ENCODE measurements at places on chromosomes 7 and 10.

- no peak for DNase-seq
Observed at GRCh38 chr10:8402576-8402975, 348.1 kb downstream of the GATA3 start.

- DNase-seq = no peak
Observed at GRCh38 chr10:36840788-36841187, 284.6 kb upstream of the ANKRD30A start.

- no peak for DNase-seq
Observed at GRCh38 chr10:101745074-101745696, 30.7 kb downstream of the FGF8 start.

- DNase-seq = no peak
Observed at GRCh38 chr7:47231627-47232026, 350.3 kb downstream of the TNS3 start.

DNA sequence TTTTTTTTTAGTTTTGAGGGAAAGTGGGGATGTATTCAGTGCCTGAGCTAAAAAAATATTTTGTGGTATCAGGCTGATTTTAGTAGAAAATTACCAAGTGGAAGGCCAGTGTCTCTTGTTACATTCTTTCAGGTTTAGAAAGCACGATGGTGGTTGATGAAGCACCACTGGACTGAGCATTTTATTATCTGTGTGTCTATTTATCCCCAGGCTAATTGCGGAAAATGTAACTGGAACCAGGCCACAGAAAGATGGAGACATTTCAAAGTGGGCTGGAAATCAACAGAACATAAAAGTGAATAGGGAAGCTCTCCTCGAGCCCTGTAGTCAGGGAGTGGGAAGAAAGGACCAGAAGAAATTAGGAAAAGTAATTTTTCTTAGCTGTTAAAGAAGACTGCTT is 261.0 kb downstream of the STK31 start:
- DNase-seq = no peak

DNA sequence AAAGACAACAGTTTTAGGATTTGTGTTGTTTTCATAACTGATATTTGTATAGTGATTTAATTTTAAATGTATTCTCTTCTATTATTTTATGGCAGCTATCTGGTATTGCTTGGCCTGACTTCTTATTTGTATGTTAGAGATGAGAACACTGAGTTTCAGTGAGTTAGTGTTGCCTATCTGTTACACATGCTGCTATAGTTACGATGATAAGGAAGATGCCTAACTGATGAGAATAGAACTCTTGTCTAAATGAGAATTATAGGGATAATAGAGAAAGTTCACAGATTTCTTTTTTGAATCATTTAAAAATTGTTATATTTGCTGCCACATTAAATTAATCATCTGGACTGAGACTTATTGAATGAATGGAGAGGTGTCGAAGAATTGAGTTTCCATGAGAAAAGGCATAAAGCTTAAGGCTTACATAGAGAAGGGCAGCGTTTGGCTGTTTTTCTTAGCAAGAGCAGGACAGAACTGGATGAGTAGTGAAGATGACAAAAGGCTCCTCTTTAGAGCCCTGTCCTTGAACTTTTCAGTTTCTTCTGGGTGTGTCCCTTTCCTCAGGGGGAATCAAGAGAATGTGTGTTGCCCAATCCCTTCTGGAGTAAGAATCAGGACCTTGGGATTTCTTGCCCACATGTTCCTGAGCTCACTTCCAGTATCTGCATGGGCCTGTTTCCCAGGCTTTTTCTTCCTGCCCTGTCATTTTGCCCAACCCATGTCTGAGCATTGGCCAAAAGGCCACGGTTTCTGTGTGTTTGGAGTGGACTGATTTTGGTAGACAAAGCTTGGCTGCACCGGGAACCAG is 195.6 kb upstream of the CSTF2T start:
- no peak for DNase-seq

- no peak for DNase-seq
Observed at GRCh38 chr7:51129527-51130472, 186.8 kb downstream of the COBL start.

GRCh38 chr7:2022737-2023250 is 210.0 kb downstream of the MAD1L1 start:
- no peak for DNase-seq

DNA sequence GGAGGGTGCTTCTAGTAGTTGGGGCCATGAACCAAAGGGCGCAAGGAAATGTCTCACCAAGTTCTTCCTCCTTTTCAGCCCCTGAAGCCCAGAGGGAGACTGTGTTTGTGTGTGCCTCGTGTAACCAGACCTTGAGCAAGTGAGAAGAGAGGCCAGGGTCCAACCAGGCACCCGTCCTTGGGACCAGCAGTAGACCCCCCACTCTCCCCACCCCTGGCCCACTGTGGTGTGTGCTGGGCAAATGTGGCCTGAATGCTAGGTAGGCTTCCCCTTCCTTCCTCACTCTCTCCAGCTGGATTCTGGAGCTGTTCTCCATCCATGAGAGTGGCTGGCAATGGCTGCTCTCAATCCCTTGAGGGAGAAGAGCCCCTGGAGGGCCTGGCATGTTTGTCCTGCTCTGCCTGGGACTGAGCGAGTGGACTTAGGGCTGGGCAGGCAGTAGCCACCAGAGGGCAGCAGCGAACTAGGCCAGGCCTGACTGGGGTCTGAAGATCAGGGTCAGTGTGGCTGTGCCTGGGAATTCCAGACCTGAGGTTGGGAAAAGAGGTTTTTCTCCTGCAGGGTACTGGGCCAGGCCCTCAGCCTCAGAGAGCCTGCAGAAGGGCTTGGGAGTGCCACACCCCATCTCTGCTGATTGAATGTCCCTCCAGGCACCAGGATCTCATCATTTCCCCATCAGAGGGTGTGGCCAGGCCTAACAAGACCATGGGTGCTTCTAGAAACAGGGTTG is 12.5 kb downstream of the SFRP5 start:
- peak; percentile 69 for DNase-seq

GRCh38 chr10:102644066-102644645 is at the start of gene TRIM8:
Gene TRIM8, plus strand, starts transcription at chr10:102644479. Its CDS starts 139 bp downstream, at chr10:102644618.
- peak; percentile 86 for DNase-seq

GRCh38 chr10:29328983-29329382 is 40.1 kb downstream of the LYZL1 start:
- DNase-seq = no peak

GRCh38 chr7:155953781-155954549 is 141.7 kb upstream of the SHH start:
- no peak for DNase-seq

- no peak for DNase-seq
Observed at GRCh38 chr7:70321016-70321590, 722.8 kb downstream of the AUTS2 start.

GRCh38 chr7:84384417-84384816 is 189.8 kb upstream of the SEMA3A start:
- DNase-seq = no peak

DNA sequence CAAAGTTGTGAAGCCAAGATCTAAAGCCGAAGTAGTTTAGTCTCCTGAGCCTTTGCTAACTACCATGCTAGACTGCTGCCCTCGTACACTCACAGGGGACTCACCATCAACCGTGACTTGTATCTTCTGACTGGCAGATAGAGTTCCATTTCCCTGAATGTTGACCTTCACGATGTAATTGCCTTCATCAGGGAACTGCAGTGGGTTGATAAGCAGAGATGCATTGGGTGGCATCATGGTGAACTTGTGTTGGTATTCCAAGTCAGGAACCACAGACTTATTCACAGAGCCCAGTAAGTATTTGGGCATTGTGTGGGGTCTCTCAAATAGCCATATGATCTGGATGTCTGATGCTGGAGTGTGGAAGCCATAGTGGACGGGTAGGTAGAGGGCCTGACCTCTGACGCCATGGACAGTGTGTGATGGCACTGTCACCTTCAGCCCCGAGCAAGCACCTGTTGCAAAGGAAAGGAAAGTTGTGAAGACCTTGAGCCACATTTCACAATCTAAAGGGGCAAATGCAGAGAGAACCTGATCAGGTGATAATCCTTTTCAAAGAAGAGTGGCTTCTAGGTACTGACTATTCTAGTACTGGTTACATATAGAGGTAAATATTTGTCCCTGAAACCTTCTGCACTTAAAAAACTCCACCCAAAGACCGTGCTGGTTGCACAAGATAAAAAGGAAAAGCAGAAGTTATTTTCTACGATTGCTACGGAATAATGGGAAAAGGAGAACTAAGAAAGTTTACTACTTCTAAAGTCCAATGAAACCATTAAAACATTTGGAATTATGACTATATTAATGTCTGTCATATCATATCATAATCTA is 7.1 kb downstream of the HEPACAM2 start:
- DNase-seq = no peak

DNA sequence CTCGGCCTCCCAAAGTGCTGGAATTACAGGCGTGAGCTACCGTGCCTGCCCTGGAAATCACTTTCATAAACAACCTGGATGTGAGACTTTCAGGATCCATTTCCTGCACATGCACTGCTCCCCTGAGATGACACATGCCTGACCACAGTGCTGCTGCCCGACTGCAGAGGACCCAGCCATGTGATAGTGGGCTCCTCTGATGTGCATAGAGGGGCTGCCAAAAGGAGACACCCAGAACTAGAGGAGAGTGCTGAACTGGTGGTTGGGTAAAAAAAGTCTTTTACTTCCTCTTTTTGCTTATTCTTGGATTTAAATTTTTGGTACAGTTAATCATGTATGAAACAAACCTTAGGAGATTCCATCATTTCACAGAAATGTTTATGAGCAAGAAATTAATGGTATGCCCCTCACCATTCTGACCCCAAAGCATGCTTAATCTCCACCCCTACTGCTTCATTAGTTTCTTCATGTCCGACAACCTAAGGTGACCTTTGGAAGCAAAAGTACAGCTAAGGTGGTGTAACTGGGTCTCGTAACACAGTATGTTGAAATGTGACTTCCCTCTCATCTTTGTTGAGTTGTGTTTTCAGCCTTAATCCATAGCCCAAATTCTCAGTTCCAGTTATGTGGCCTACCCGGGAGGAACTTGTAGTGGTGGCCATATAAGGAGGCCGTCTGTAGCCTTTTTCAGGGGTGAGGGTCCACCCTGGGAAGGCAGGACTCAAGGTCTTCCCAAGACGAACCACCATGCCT is 111.1 kb downstream of the RNF216 start:
- DNase-seq = no peak

GRCh38 chr7:122597277-122597676 is 101.6 kb downstream of the RNF133 start:
- DNase-seq = no peak

DNA sequence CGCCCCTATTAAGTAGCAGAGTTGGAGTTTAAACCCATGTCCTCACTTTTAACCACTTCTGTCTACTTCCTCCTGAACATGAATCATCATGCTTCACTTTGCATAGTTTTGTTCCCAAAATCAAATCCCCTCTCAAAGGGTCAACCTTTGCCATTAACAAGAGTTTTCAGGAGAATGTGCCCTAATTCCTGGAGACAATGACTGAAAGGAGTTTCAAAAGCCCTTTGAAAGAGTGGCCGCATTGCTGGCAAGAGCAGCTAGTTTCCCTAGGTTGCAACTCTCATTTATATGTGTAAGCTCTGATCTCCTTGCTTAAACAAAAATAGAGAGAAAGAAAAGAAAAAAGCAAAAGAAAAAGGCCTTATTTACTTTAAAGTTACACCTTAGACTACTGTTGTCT is 9.2 kb downstream of the LGI1 start:
- no peak for DNase-seq

GRCh38 chr10:118687472-118687871 is 67.3 kb downstream of the CACUL1 start:
- no peak for DNase-seq

DNA sequence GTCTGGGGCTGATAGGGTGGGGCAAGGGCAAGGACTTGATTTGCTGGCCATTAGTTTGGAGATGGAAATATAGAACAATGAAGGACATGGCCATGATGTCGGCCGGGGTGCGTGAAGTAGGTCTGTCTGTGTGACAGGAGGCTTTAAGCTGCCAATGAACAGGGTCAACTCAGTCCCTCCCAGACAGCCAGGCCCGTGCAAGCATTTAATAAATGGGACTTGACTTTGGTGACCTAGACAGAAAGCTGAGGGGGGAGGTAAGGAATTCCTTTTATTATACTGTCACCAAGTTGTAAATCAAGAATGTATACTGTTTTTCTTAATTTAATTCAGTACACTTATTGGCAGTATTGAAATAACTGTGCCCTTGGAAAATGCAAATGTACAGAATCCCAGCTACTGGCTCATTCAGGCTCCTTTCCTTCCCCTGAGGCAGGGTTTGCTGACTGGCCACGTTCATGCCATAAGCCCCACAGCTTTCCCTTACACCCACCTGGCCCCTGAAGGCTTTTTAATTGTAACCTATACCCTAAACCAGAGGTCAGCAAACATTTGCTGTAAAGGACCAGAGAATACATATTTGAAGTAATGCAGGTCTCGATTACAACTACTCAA is 87.2 kb downstream of the WIPF3 start:
- no peak for DNase-seq

- DNase-seq = peak; percentile 14
Observed at GRCh38 chr7:139108266-139109187, 993 bp downstream of the ZC3HAV1 start.

GRCh38 chr7:139049936-139050335 is 14.1 kb upstream of the ZC3HAV1L start:
- no peak for DNase-seq

DNA sequence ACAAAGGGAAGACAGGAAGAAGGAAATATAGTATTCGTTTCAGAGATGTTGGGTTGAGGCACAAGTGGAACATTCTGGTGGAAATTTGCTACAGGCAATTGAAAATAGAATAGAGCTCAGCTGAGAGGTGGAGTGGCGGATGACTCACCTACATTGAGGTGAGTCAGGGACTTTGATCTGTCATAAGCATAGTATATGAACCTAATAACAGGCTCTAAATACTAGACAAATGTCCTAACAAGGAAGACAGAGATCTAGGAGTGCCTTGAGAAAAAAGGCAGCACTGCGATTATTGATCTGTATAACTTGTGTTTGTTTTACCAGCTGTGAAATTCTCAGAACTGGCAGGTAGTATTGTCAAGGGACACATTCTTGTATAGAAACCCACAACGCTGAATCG is 907 bp upstream of the IFRD1 start:
- no peak for DNase-seq

- DNase-seq = peak; percentile 97
Observed at GRCh38 chr10:48598243-48598935, 6.5 kb downstream of the ARHGAP22 start.
